GM12864 (cell line): ENCODE measurements at places on chromosomes 16 and 17.

GRCh38 chr16:67461600-67462278 lies 19.2 kb downstream of the ATP6V0D1 start:
- DNase-seq: no peak

GRCh38 chr16:60882816-60883215 lies 1153.4 kb downstream of the CDH8 start:
- no peak for DNase-seq

DNA sequence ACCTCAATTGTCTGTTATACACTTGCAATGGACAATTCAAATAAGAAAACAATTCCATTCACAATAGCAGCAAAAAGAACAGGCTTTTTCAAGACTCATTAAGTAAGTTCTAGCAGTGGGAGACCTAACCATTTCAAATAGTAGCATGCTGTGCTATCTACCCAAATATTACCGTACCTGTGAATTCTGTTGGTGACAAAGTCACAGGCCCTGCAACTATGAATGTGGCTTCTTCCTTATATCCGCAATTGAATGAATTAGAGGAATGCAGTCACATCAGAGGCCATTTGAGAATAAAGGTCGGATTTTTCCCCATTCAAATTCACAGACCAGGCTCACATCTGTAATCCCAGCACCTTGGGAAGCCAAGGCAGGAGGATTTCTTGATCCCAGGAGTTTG lies 800 bp upstream of the NME4 start:
- no peak for DNase-seq

- DNase-seq: no peak
Observed at GRCh38 chr17:61737820-61738219, 125.5 kb downstream of the BRIP1 start.

GRCh38 chr16:25158401-25158800 lies 46.9 kb downstream of the LCMT1 start:
- DNase-seq: no peak

GRCh38 chr17:44297975-44298374 lies 10.4 kb upstream of the RUNDC3A start:
- DNase-seq: no peak

DNA sequence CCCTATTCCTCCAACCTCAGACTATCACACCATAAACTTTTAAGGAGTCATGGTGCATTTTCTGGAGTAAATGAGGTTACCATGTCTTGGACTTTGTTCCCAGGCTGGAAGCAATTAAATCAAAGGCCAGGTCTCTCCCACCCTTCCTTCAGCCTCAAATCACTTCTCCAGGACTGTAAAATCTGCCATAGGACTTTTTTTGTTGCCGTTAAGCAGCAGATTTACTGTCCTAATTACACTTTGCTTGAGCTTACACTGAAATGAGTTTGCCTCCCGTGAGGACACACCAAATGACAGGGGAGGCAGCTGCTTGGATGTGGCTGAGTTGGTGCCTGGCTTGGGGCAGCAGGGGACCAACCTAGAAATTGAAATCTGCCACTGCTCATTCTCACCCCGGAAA lies 14.7 kb downstream of the DCAKD start:
- no peak for DNase-seq

GRCh38 chr16:1429012-1429411 lies 1.9 kb upstream of the PERCC1 start:
- no peak for DNase-seq

GRCh38 chr17:21286066-21286770 lies 1.7 kb downstream of the MAP2K3 start:
- DNase-seq: no peak

DNA sequence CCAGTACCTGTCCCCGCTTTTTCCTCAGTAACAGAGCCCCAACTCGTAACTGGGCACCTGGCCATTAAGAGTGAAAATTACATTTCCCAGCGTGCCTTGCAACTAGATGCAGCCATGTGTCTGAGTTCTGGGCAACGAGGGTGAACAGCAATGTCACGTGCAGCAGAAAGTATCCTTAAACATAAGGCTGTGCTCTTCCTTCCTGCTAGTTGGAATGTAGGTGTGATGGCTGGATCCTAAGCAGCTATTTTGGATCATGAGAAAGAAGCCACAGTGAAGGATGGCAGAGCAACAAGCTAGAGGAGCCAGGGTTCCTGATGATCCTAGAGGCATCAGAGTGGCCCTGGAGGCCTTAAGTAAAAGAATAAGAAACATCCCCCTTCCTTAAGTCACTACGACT lies 36.0 kb downstream of the ACTG1 start:
- DNase-seq: no peak

DNA sequence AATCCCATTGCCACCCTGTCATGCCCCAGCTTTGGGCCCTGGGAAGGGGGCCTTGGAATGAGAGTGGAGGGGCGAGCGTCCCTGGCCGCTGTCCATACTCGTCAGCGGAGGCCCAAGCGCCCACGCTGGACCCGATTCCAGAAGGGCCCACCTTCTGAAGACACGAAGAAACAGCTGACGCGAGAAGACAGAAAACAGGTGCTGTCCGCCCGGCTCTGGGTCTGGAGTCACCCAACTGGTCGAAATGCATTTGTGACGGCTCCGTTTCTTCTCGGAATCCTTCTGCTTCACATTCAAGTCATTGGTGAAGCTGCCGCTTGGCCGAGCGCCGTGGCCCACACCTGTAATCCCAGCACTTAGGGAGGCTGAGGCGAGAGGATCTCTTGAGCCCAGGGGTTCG lies 52.9 kb upstream of the PVALEF start:
- no peak for DNase-seq

GRCh38 chr17:4931963-4932362 lies at the start of gene GP1BA:
TSS of gene GP1BA (plus strand) at chr17:4932277. CDS start at chr17:4932605, 328 bp downstream.
- no peak for DNase-seq

DNA sequence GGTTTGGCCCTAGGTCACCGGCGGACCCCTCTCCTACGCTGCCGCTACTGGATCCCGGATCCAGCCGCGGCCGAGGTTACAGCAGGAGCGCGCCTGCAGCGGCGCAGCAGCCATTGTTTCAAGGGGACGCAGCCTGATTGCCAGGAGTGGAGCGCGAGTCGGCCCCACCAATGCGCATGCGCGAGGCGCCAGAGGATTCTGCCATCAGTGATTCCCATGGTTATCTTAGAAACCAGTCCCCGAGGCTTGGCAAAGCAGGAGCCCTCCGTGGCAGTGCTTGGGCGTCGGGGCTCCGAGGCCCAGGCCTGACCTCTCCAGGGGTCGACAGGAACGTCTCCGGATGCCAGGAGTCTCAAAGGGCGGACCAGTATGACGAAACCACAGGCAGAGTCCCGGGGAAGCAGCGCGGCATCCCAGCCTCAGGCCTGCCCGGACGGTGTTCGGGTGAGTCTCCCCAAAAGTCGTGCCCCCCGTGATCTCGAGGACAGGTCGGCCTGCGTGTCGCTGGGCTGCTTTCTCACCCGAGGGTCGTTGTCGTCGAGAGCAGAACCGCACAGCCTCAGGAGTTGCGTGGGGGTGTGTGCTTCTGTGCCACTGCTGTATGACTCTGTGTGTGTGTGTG lies 608.5 kb downstream of the KCNJ18 start:
- DNase-seq: no peak

- no peak for DNase-seq
Observed at GRCh38 chr17:76893623-76894334, 25.6 kb downstream of the MGAT5B start.

DNA sequence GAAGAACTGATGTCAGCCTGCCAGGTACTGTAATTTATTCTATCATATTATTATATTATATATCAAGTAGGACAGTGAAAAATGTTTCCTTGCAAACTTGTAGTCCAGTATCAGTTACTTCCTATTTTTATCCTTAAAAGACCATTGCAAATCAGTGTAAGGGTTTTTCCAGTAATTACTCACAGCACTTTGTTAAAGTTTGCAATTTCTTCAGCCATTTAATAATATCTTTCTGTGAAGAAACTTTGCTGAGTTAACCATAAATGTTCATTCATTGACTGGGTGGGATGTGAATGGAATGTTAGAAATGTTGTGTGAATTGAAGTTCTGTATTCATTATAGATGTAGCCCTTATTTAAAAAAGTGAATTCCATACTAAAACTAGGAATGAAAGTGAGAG lies 26.7 kb downstream of the HAPSTR1 start:
- no peak for DNase-seq

GRCh38 chr16:52976539-52977167 lies 76.0 kb downstream of the CHD9NB start:
- no peak for DNase-seq

- no peak for DNase-seq
Observed at GRCh38 chr17:29593591-29594518, 923 bp downstream of the ANKRD13B start.

DNA sequence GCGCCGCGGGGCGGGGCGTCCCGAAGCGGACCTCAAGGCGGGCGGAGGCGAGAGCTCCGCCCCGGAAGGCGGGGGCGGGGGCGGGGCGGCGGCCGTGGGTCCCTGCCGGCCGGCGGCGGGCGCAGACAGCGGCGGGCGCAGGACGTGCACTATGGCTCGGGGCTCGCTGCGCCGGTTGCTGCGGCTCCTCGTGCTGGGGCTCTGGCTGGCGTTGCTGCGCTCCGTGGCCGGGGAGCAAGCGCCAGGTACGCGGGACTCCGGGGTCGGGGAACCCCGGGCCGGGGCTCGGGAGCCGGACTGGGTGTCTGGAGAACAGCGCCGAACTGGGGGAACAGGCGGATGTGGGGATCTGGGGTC lies at the start of gene TNFRSF12A:
TSS of gene TNFRSF12A (plus strand) at position 122 of the 357 bp plus-strand sequence. CDS start at position 152, 30 bp downstream.
- DNase-seq: no peak

DNA sequence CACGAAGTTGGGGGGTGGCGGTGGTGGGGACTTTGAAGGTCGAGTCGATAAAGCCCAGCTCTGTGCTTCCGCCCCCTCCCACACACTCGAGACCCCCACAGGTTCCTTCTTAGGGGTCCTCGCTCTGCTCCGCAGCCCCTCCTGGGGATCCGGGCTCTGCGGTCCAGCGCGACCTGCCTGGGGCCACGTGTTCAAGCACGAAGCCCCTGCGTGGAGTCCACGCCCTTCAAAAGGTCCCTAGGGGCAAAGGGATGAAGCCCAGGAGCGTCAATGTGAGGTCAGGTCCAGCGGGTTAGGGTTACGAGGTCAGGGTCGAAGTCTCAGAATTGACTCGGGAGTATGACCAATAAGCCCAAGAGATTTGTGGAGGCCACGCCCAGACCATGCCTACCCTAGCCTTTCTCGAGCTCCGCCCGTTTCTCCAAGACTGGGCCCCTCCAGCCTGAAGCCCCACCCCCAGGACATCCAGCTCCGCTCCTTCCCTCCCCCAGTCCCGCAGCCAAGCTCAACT lies 786 bp upstream of the CACNA1G start:
- DNase-seq: no peak

DNA sequence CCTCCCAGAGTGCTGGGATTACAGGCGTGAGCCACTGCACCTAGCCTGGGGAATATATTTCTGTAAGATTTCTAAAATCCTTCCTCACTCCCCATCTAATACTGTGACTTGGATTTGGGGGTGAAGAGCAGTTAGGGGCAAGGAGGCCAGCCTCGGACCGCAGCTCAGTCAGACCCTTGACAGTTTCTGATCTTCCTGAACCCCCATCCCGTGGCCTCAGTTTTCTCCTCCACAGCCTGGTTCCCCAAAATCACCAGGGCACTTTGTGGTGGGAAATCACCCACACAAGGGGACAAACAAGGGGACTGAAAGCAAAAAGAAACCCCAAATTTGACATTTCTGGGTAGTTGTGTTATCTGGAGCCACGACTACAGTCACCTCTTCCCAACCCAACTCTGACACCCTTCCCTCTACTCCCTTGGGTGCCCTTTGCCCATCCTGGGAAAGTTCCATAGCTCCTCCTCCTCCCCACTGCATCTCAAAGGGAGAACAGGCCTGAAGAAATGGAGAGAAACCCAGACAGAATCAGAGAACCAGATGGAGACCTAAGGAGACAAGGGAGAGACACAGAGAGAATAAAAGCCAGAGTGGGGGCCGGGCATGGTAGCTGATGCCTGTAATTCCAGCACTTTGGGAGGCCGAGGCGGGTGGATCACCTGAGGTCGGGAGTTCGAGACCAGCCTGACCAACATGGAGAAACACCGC lies 2.8 kb upstream of the STAT5A start:
- DNase-seq: no peak

GRCh38 chr16:79600638-79601091 lies at the start of gene MAF:
TSS of gene MAF (minus strand) at chr16:79600737. CDS start at chr16:79599902, 835 bp downstream.
- DNase-seq: no peak

- no peak for DNase-seq
Observed at GRCh38 chr16:29988346-29989075, 6.9 kb downstream of the HIRIP3 start.

DNA sequence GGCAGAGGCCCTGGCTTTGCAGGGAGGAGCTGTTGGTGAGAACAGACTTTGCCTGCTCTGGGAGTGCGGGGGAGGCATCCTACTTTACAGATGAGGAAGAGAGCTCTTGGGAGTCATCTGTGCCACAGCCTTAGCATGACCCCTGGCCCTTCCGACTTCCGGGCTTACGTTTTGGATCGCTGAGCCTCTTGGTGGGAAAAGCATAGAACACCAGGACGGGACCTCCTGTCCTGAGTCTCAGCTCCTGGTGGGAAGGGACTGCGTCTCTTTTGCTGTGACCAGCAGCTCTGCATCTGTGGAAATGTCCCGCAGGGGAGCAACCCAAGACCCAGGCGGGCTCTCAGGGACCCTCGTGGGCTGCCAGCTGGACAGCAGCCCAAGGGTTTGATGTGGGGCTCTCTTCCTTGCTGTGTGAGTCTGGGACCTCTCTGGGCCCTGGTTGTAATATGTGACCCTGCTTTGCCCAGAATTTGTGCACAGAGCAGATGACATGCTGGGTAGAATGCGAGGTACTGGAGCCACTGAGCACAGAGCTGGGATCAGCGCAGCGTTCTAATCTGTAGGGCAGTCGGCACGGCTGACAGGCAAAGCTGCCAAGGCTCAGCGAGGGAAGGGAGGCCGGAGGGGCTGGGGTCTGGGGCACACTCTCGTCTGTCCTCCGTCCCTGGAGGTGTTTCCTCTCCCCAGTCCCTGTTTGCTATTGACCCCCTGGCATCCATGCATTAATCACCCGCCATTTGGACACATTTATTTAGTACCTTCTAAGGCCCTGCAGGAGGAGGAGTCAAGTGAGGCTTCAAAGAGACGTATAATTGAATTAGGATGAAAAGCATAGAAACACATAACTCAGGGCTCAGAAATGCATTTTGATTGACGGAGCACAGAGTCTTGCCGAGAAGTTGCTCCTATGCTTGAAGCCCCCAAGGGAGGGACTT lies 64.0 kb downstream of the NT5M start:
- DNase-seq: no peak

- DNase-seq: no peak
Observed at GRCh38 chr16:30941600-30942425, 7.1 kb upstream of the ORAI3 start.

- DNase-seq: no peak
Observed at GRCh38 chr17:27540318-27541101, 84.3 kb downstream of the KSR1 start.

DNA sequence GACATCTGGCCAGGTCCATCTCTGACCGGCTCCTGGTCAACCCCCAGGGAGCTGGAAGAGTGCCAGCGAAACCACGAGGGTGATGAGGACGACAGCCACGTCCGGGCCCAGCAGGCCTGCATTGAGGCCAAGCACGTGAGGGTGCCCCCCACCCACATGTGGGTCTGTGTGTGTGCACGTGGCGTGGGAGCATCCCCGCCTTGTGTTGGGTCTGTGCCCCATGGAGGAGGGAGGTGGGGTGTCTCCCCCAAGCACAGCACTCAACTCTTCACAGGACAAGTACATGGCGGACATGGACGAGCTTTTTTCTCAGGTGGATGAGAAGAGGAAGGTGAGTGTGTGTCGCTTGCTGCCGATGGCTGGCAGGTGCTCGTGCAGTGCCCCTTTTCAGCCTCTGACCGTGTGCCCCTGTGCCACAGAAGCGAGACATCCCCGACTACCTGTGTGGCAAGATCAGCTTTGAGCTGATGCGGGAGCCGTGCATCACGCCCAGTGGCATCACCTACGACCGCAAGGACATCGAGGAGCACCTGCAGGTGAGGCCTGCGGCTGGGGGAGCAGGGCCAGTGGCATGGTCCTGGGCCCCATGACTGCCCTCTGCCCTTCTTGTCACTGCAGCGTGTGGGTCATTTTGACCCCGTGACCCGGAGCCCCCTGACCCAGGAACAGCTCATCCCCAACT lies 1.7 kb downstream of the STUB1 start:
- DNase-seq: no peak
